ENCODE measurements at places on chromosomes 5 and 9. TPM values are rescaled to one million over a fixed set of nuclear protein-coding genes. Genes with fewer than 3 reads are reported as not detected.

Gene LCN1
- total RNA-seq, result not detected

Gene ACER2
- 0.31 TPM for total RNA-seq

GRCh38 chr5:151097820-151098767 is 17.3 kb upstream of the TNIP1 start:
- no peak for DNase-seq

GRCh38 chr5:168354397-168354796 is 63.0 kb downstream of the WWC1 start:
- DNase-seq, result no peak

DNA sequence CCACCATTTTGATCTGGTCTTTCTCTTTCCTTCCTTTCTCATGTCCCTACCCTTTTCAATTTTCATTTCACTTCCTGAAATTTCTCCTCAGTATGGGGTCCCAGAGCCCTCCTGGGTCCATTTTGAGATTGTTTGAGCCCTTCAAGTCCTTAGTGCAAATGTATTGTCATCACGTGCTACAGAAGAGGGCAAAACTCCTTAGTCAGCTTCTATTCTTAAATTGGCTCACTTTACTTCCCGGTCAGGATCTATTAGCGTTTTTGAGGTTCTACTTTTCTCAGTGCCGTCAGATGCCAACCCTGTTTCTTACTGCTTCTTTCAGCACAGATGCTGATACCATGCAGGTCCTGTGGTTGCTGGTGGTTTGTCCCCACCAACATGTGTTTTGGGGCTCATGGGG is 5.9 kb downstream of the ATG12 start:
- DNase-seq, result no peak

- DNase-seq, result no peak
Observed at GRCh38 chr9:14250794-14251153, 63.2 kb downstream of the NFIB start.

DNA sequence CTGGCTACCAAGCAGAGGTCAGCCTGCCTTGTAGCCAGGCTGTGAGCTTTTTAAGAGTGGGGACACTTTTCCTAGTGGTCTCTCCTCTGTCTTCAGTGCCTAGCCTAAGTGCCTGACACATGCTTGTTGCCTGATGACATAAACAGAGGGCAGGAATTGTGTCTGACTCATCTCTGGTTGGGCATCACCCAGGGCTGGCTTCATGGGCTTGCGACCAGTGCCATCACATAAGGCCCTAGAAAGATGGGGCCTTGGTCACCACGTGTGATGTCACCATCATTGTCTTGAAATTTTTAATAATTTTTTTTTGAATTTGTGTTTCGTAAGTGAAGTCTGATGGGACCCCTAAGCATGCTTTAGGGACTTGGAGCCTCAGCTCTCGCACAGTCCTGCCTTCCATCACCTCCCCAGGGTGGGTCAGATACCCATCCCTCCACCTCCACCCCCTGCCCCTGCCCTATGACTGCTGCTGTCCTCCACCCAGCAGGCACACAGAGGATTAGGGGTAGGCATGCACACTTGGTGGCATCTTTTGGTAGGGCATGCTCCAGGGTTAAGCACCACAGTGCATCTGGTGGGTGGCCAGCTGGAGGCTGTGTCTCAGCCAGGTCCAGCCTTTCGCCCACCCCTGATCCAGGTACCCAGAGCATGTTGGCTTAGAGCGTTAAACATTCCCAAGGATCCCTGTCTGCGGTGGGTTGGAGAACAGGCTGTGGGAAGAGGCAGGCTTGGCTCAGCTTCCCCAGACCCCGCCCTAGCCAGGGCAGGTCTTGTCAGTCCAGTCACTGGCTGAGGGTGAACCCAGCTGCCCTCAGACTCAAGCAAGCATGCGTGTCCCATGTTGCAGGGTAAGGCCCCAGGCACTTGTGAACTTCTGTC is 80.1 kb upstream of the SH3PXD2B start:
- DNase-seq, result peak; percentile 37

- peak; percentile 33 for DNase-seq
Observed at GRCh38 chr9:706606-707459, 134.7 kb upstream of the DMRT1 start.

- no peak for DNase-seq
Observed at GRCh38 chr5:168710706-168711105, 131.5 kb upstream of the PANK3 start.

- DNase-seq, result no peak
Observed at GRCh38 chr5:126395198-126395597, 28.0 kb upstream of the GRAMD2B start.

Gene PCDHGA4
- 0.74 TPM for total RNA-seq

Gene NOP16
- 30.9 TPM for total RNA-seq

Gene IL31RA
- 7.6 TPM for total RNA-seq

DNA sequence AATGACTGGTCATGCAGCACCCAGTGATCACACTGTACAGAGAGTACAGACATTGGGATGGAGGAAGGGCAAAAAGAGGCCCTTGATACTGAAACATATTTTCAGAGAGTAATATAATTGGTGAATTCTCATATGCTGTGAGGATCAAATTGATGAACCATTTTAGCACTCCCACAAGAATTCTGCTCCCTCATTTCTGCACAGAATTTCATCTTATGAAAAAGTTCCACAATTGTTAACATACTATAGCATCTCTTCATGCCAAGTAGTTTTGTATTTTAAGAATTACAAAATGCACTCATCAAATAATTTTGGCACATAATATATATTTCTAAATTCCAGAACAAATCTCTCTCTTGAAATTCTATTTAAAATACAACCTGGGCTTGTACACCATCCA is 351.2 kb downstream of the PDE4D start:
- DNase-seq, result no peak

GRCh38 chr5:138832218-138832617 is 42.9 kb downstream of the LRRTM2 start:
- peak; percentile 6 for DNase-seq

Gene AIF1L
- 3.3 TPM for total RNA-seq

Gene AUH
- 12.9 TPM for total RNA-seq

Gene CDKN2B-AS1
- not detected for total RNA-seq
